Islet precursor cell (in vitro differentiated cells): ENCODE measurements at places on chromosomes 12 and 14.

- DNase-seq, result peak; percentile 58
Measured at GRCh38 chr14:99158150-99158549, 113.8 kb downstream of the BCL11B start.

GRCh38 chr12:50842637-50843493 is at the start of gene TMPRSS12:
Gene TMPRSS12 (plus strand): TSS chr12:50842926. CDS start chr12:50842965, 39 bp downstream.
- peak; percentile 96 for DNase-seq

- no peak for DNase-seq
Measured at GRCh38 chr12:4700621-4701026, 19.6 kb upstream of the GALNT8 start.

GRCh38 chr14:42224053-42224888 is 617.6 kb downstream of the LRFN5 start:
- DNase-seq, result peak; percentile 80

- DNase-seq, result peak; percentile 57
Measured at GRCh38 chr14:30608533-30609006, 13.5 kb upstream of the SCFD1 start.

DNA sequence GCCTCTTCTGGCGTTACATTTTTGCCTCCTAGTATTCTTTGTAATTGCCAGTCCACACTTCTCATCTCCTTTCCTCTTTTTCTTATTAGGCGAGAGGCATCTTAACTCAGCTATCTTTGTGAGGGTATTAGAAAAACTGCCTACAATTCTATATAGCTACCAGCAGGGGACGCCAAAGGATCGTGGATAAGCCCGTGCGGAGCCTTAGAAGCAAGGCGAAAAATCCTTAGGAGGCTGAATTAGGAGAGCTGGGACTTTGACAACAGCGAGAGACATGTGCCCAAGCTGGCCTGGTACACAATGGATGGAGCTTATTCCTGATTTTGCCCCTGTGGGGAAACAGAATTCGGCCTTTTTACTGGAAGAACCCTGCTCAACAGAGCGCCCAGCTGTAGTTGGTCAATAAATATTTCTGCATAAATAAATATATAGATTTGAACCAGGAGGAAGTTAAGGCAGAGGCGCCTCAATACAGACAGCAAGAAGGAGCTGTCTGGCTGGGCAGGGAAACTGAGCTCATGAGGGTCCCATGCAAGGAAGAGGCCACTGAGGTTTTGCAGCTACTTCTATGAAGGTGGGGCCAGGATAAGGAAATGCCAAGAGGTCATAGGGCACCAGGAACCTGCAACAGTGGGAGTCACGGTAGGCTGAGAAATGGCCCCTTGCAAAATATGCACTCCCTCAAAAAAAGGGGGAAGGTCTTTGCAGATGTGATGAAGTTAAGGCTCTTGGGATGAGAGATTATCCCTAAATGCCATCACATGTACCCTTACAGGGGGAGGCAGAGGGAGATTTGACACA is 14.6 kb upstream of the RBM19 start:
- DNase-seq, result peak; percentile 77

- no peak for DNase-seq
Measured at GRCh38 chr12:43957732-43958372, 122.0 kb downstream of the TMEM117 start.

- no peak for DNase-seq
Measured at GRCh38 chr12:106710143-106710893, 64.2 kb upstream of the RIC8B start.

DNA sequence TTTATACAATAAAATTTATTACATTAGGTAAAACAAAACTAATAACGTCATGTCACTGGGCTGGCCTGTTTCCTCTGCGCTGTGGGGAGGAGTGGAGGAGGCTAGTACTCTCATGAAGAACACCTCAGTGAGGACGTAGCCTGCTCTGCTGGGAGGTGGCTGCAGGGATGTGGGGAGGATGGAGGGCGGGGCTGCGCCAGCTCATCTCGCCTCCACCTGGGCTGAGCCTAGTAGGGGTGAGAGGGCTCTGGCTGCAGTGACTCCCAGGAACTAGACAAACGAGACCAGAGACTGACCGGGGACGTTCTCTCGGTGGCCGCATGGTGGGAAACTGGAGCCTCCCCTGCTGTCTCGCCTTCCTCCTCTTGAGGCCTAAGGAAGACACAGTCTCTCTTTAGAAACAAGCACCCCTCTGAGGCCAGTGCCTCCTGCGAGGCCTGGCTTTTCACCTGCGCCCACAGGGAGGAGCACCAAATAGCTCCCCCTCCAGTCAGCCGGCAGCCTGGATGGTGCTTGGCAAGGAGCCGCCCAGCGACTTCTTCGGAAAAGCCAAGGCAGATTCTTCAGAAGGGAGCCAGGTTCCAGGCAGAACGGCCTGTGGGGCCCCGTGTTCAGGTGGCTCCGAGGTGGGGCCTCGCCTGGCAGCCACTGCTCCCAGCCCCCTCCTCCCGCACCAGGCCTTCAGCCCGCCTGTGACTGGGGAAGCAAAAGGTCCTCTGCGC is 62.4 kb downstream of the PLEKHG3 start:
- peak; percentile 87 for DNase-seq

DNA sequence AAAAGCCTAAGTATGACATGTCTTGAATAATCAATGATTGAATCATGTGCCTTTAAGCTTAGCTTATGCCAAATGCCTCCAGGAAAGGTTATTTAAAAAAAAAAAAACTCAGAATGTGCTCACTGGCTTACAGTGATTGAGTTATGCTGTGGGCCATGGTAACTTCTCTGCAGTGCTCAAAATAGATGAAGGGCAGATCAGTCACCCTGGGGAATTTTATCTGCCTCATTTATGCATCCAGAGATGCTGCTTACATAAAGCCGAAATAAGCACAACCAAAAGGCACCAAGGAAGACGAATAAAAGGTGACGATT is 118.7 kb upstream of the MDM1 start:
- DNase-seq, result no peak

- DNase-seq, result no peak
Measured at GRCh38 chr12:124418791-124419190, 123.9 kb downstream of the RFLNA start.

- no peak for DNase-seq
Measured at GRCh38 chr12:15208871-15209656, 12.2 kb downstream of the RERG start.

- peak; percentile 95 for DNase-seq
Measured at GRCh38 chr12:124551268-124552144, 15.9 kb downstream of the NCOR2 start.

DNA sequence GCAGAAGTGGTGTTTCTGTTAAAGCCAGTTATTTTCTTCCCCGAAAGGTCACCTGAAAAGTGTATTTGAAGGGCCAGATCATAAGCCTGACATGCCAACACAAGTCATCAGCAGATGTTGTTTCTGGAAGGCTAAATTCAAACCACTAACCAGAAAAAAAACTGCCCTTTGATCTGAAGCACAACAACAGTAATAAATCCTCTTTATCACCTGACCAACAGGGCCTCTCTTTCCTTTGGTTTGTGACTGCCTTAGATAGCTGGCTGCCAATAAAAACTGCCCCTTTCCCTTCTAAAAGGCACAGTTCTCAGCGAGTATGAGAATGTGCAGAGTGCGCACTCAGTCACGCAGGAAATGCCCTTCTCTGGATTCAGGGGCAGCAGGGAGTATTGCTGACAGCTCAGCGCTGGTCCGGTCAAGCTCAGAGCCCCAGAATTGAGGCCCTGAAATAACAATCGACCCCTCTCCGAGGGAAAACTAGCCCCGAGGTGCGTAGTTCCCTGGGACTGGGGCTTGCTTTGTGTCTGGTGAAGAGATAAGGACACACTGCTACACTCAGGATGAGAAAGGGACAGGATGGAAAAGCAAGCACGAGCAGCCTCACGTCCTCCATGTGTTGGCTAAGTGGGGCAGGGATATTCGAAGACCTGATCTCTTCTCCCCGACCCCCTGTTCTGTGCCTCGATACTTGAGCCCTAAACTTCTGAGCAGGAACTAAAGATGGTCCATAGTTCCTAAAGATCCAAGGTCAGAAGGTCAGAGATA is 184.2 kb upstream of the GZMB start:
- peak; percentile 74 for DNase-seq

GRCh38 chr14:71103662-71104484 is 196.6 kb downstream of the PCNX1 start:
- DNase-seq, result no peak

DNA sequence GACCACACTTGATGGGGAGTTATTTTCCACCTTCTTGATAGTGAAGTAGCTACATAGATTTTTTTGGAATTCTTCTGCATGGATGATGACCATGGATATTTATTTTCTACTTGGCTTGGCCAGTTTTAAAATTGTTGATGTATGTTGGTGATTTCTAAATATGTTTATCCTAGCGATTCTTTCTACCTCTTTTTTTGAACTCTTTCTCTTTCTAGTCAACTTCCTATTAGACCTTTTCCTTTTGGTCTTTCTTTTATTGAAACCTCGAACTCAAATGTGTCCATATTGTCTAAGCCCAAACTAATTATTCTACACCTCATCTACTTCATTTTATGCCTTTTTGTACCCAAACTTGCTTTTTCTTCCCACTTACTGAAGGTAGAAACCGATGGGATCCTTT is 37.0 kb downstream of the CCDC91 start:
- DNase-seq, result no peak

GRCh38 chr14:87161502-87161901 is 831.5 kb downstream of the GALC start:
- DNase-seq, result no peak

- no peak for DNase-seq
Measured at GRCh38 chr14:31657917-31658316, 96.7 kb downstream of the NUBPL start.

GRCh38 chr14:72686832-72687231 is 207.1 kb downstream of the DPF3 start:
- DNase-seq, result no peak

DNA sequence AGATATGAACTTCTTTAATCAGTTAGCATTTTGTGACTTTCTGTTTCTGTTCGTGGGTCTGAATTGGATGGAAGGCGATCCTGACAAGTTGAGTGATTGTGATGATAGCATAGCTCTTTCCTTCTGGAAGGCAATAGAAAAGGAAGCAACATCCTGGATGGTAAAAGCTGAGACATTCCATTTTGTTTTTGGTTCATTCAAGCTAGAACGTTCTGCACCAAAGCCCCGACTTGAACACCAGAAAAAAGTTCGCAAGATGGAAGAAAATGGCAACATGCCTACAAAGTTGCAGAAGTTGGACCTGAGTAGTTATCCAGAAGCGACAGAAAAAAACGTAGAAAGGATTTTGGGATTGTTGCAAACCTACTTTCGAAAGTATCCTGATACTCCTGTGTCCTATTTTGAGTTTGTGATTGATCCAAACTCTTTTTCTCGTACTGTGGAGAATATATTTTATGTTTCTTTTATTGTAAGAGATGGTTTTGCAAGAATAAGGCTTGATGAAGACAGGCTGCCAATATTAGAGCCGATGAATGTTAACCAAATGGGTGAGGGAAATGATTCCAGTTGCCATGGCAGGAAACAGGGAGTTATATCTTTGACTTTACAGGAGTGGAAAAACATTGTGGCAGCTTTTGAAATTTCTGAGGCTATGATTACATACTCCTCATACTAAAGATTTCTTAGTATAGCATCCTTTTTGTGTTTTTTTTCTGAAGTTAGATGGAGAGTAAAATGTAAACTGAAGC is 896 bp downstream of the EID3 start:
- no peak for DNase-seq

DNA sequence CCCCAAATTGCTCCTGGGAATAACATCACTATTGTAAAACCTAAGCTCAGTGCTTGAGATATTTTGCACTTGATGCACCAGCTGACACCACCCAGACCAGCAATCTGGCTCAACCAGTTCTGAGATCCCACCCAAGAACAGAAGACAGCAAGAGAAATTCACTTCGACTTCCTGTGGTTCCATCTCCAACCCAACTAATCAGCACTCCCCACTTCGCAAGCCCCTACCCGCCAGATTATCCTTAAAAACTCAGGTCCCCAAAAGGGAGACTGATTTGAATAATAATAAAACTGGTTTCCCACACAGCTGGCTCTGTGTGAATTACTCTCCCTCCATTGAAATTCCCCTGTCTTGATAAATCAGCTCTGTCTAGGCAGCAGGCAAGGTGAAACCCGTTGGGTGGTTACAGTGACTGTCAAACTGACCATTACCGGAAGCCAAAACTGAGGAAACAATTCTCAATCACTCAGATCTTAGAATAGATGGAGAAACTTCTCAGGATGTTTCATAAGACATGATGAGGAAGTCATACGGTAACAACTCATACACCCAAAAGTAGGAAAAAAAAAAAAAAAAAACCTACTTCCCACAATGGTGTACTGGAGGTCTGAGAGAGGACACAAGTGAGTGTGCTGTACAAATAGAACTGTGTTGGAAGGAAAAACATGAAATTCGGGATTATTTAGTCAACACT is 92.4 kb downstream of the TMTC1 start:
- peak; percentile 85 for DNase-seq
